ENCODE measurements at places on chromosomes 1 and 21.

DNA sequence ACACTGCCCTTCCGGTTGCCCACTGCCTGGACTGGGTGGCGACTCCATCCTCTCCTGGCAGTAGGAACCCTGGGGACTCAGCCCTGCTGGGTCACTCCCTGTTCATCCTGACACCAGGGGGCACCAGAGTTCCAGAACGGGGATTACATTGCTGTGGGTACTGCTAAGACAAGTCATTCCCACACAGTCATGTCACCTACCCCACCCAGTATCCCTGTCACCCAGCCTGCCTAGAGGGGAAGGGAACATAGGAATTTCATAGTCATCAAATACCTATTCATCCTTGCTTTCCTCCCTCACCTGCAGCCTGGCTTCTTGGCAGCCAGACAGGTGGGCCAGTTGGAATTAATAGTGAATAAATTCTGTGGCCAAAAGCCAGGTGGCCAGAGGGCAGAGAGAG lies 9.8 kb upstream of the SFN start:
- DNase-seq = peak; percentile 87

DNA sequence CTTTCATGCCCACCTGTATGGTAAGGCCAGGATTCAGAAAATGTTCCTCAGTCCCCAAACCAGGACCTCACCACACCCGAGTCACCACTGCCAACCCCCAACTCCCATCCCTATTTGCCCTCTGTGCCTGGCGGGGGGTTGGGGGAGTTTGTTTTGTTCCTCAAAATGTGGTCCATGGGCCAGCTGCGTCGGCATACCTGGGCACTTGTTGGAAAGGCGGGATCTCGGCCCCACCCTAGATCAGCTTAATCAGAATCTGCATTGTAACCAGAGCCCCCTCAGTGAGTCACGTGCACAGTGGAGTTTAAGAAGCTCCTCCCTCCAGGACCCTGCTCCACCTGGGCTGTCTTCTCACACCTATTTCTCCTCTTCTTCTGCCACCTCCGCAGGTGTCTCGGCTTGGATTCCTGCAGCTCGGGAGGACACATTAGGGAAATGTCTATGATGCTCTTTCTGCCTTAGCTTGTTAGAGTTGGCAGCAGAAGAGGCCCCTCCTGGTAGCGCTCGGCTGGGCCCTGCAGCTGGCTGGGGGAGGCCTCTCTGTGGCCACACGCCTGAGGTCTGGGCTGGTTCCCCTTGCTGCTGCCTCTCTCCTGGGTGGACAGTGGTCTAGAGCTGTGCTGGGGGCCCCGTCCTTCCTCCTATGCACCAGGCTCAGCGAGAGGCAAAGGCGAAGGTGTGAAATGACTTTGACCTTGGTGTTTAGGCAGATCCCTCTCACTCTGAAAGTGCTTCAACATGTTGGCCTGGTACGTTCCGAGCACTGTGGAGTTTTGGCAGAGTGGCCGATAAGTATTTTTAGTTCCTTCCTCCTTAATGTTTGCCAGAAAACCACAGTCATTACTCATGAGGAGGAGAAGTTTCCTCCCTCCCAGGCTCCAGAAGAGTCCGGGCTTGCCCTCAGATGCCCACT lies 41.8 kb upstream of the CAMTA1 start:
- DNase-seq = peak; percentile 50

- DNase-seq = no peak
These were observed 767.0 kb downstream of the MRPL39 start for GRCh38 chr21:24840287-24840686.

DNA sequence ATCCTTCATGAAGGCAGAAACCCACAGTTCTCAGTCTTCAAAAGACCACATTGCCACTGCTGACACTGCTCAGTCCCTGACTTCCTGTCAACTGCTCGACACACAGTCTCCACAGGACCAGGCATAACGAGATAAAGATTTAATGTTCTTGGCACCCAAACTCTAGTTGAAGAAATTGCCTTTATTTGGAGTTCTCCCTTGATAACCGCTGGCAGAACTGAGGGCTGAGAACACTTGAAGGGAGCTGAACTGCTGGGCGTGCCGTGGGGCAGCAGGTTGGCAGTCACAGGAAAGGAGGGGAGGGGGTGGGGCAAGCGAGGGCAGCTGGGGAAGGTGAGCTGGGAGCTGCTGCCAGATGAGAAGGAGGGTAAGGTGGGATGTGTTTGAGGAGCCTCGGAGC lies 15.9 kb downstream of the HENMT1 start:
- DNase-seq = peak; percentile 84

GRCh38 chr1:39859859-39860812 lies 23.2 kb downstream of the TRIT1 start:
- no peak for DNase-seq

DNA sequence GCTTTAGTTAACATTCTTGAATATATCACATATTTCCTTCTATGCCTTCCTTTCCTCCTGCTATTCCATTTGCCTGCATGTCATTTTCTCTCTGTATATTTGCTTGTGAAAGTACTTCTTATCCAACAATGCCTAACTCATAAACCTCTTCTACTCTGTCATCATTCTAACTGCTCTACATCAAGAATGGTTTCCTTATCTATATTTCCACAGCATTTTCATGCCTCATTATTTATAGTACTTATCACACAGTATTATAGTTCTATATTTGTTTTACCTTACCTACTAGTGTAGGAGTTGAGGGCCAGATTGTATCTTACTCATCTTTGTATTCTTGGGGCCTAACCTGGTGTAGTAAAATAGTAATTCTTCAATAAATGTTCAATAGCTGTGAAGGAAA lies 91.5 kb downstream of the ZMYM4 start:
- no peak for DNase-seq

- DNase-seq = no peak
These were observed 69.5 kb upstream of the KCND3 start for GRCh38 chr1:112058815-112059450.
